ENCODE measurements at places on chromosomes 5 and 9. TPM values are rescaled to one million over a fixed set of nuclear protein-coding genes. Genes with fewer than 3 reads are reported as not detected.

GRCh38 chr5:174245516-174246075, 200.1 kb downstream of the NSG2 start:
- no peak overlapping the region for H3K27ac ChIP-seq
- H3K4me1 ChIP-seq = no peaks in the 10 kb centered on the region
- H3K36me3 ChIP-seq = no peaks in the 10 kb centered on the region
- H3K27me3 ChIP-seq = no peaks in the 10 kb centered on the region
- no peak for DNase-seq
- H3K4me3 ChIP-seq = no peak overlapping the region

DNA sequence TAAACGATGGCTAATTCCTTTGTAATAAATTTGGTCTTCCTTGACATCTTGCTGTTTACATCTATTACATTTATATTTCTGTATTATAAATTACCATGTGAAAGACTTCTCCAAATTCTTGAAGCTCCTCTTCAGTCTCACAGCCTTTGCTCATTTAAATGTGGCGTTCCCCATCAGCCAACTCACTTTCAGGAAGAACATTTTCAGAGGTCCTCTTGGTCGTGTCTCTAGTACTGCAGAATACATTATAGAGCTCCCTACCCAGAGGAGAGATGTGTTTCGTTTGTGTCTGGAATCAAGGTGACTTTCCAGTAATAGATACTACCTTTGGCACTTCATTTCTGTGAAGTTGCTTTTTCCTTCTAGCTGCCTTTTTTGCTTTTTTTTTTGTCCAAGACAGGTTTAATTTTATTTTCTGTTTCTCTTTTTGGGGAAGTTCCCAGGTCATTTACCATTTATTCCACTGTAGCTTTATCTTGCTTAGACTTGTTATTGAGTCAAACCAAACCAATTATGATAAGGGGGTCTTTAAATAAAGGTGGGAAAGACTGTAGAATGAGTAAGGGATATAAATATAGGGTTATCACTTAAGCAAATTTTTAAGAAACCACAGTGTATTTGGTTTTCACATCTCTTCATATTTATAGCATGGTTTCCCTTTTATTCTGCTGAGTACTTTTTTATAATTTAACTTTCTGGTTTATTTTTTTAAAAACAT, 12.8 kb downstream of the UBE2B start:
- no peak overlapping the region for H3K4me3 ChIP-seq
- no peaks in the 10 kb centered on the region for H3K27me3 ChIP-seq
- H3K36me3 ChIP-seq = peaks cover 88% of the 10 kb centered on the region
- no peak for DNase-seq
- no peak overlapping the region for H3K27ac ChIP-seq

DNA sequence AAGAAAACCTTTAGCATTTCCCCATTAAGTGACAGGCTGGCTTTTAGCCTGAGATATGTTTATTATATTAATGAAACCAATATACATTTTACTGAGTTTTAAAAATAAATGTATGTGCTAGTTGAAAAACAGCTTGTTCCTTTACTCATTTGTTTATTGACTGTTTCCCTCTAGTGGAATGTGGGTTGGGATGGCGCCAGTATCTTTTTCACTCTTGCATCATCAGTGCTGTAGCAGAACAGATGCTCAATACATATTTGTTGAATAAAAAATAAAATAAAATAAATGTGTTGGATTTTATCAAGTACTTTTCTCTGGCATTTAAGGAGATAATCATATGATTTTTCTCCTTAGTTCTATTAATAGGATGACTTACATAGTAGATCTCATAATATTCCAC, 43.0 kb downstream of the FSTL4 start:
- H3K4me3 ChIP-seq = no peak overlapping the region
- H3K4me1 ChIP-seq = no peaks in the 10 kb centered on the region
- no peak for DNase-seq
- no peaks in the 10 kb centered on the region for H3K36me3 ChIP-seq

- H3K27ac ChIP-seq = no peak overlapping the region
- no peak overlapping the region for H3K4me3 ChIP-seq
- no peaks in the 10 kb centered on the region for H3K27me3 ChIP-seq
- H3K4me1 ChIP-seq = no peaks in the 10 kb centered on the region
These were observed 15.3 kb upstream of the ELAVL2 start for GRCh38 chr9:23841304-23841703.

- no peak overlapping the region for H3K27ac ChIP-seq
- no peaks in the 10 kb centered on the region for H3K27me3 ChIP-seq
- no peak overlapping the region for H3K4me3 ChIP-seq
- peaks cover 24% of the 10 kb centered on the region for H3K36me3 ChIP-seq
- no peaks in the 10 kb centered on the region for H3K4me1 ChIP-seq
These were observed 22.2 kb upstream of the ZBTB34 start for GRCh38 chr9:126838055-126838811.

- H3K27me3 ChIP-seq = no peaks in the 10 kb centered on the region
- H3K27ac ChIP-seq = no peak overlapping the region
- no peaks in the 10 kb centered on the region for H3K4me1 ChIP-seq
- H3K4me3 ChIP-seq = no peak overlapping the region
- H3K36me3 ChIP-seq = no peaks in the 10 kb centered on the region
These were observed 105.9 kb downstream of the RFX3 start for GRCh38 chr9:3419893-3420292.

GRCh38 chr9:37905131-37905505, 1.2 kb upstream of the SLC25A51 start:
- H3K36me3 ChIP-seq = peaks cover 3% of the 10 kb centered on the region
- peaks cover 12% of the 10 kb centered on the region for H3K4me1 ChIP-seq
- no peak overlapping the region for H3K27ac ChIP-seq
- no peak for DNase-seq

DNA sequence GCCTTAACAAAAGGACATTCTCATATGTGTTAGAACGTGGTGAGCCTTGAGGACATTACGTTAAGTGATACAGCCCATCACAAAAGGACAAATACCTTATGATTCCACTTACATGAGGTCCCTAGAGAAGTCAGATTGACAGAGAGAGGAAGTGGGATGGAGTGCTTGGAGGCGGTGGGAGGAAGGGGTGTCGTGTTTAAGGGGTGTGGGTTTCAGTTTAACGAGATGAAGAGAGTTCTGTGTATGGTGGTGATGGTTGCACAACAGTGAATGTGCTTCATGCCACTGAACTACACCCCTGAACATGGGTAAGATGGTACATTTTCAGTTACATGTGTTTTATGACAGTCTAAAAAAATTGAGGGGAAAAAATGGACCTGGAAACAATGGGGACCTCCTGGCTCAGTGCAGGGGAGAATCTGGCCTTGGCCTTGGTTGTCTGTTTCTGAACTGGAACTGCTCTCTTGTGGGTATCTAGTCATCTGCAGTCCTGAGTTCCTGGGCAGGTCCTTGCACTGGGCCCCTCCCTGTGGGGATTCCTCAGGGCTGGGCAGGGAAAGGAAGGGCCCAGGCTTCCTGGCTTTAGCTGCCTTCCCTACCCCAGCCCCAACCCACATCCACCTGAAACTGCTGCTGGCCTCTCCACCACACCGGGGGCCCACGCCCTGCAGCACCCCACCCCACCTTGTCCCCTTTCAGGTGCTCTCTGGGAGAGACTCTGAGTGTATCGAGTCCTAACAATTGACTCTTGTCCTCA, 17.8 kb downstream of the LRRC8A start:
- no peaks in the 10 kb centered on the region for H3K27me3 ChIP-seq
- H3K36me3 ChIP-seq = peaks cover 87% of the 10 kb centered on the region
- no peak overlapping the region for H3K27ac ChIP-seq
- H3K4me3 ChIP-seq = no peak overlapping the region

Gene SLC22A4
- 4.4 TPM for total RNA-seq

DNA sequence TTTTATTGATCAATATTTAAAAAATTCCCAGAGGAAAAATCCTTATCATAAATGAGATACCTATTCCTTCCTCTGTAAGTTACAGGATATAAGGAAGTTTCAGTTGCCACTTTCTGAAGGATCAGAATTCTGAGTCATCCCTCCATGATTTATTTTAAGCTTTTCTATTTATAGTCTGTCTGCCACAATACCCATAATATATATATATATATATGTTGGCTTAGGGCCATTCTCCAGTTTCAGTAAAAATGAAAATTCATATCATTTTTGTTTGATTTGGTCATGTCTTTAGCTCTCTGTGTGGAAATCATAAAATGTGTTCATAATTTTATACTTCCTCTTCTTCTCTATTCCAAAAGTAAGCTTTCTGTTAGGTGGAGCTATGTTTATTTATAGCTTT, 215.8 kb upstream of the CYLC2 start:
- no peaks in the 10 kb centered on the region for H3K4me1 ChIP-seq
- no peak for DNase-seq
- no peaks in the 10 kb centered on the region for H3K27me3 ChIP-seq
- no peak overlapping the region for H3K4me3 ChIP-seq
- no peak overlapping the region for H3K27ac ChIP-seq
- H3K36me3 ChIP-seq = no peaks in the 10 kb centered on the region

- no peak for DNase-seq
- no peaks in the 10 kb centered on the region for H3K36me3 ChIP-seq
- no peak overlapping the region for H3K4me3 ChIP-seq
- no peaks in the 10 kb centered on the region for H3K4me1 ChIP-seq
- no peak overlapping the region for H3K27ac ChIP-seq
These were observed 76.6 kb upstream of the PRRC1 start for GRCh38 chr5:127440831-127441230.

Gene RGS7BP
- total RNA-seq = 0.03 TPM

Gene TPRN
- 6.1 TPM for total RNA-seq

- peak overlapping the region; percentile 71 for H3K27ac ChIP-seq
- H3K4me1 ChIP-seq = peaks cover 68% of the 10 kb centered on the region
- H3K27me3 ChIP-seq = no peaks in the 10 kb centered on the region
- peak overlapping the region; percentile 93 for H3K4me3 ChIP-seq
- H3K36me3 ChIP-seq = peaks cover 30% of the 10 kb centered on the region
These were observed 857 bp downstream of the ADAM19 start for GRCh38 chr5:157574456-157575380.

GRCh38 chr9:128887914-128888350, 6.0 kb downstream of the LRRC8A start:
- H3K27me3 ChIP-seq = no peaks in the 10 kb centered on the region
- peak overlapping the region; percentile 40 for H3K27ac ChIP-seq
- peaks cover 94% of the 10 kb centered on the region for H3K4me1 ChIP-seq

- no peaks in the 10 kb centered on the region for H3K36me3 ChIP-seq
- H3K27ac ChIP-seq = no peak overlapping the region
- no peak overlapping the region for H3K4me3 ChIP-seq
- H3K4me1 ChIP-seq = no peaks in the 10 kb centered on the region
These were observed 81.3 kb downstream of the ADAMTSL1 start for GRCh38 chr9:18555105-18555883.

- no peak overlapping the region for H3K4me3 ChIP-seq
- DNase-seq = no peak
- H3K36me3 ChIP-seq = no peaks in the 10 kb centered on the region
These were observed 19.1 kb downstream of the DUSP1 start for GRCh38 chr5:172751761-172752510.

DNA sequence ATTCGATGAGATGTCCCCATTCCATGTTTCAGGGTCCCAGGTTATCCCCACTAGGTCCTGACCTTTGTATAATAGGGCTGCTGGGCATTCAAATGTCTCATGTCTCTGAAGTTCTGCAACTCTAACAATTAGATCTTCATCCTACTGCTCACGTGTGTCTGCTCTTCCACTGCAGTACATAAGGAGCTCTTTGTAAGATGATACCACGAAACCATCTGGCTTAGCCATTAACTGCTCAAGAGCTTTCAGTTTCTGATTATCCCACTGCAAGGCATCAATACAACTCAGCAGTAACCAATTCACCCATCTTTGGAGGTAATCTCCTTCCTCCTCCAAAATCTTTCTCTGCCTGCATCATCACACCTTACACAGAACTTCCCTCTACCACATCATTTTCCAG, 49.9 kb upstream of the PPP2CA start:
- no peaks in the 10 kb centered on the region for H3K27me3 ChIP-seq
- H3K27ac ChIP-seq = no peak overlapping the region
- H3K4me1 ChIP-seq = no peaks in the 10 kb centered on the region
- H3K36me3 ChIP-seq = no peaks in the 10 kb centered on the region

DNA sequence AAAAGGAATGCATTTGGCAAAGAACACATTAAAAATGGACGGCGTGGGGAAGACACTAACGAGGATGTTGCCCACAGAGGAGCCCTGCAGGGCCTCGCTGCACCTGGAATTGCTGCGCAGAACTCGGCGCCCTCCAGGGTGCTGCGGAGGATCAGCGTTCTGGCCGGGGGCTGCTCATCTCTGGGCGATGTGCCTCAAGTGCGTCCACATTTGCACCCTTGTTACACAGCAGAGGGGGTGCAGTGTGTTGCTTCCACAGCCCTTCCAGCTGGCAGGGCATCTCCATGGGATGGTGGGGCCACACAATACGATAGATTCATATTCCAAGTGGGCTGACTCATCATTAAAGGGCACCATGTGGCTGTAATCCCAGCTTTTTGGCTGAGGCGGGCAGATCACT, 63.1 kb downstream of the AK8 start:
- H3K27me3 ChIP-seq = peaks cover 15% of the 10 kb centered on the region
- H3K36me3 ChIP-seq = no peaks in the 10 kb centered on the region
- H3K4me1 ChIP-seq = no peaks in the 10 kb centered on the region
- no peak overlapping the region for H3K4me3 ChIP-seq
- no peak overlapping the region for H3K27ac ChIP-seq
- no peak for DNase-seq

Gene PCDHGA6
- 1.4 TPM for total RNA-seq

DNA sequence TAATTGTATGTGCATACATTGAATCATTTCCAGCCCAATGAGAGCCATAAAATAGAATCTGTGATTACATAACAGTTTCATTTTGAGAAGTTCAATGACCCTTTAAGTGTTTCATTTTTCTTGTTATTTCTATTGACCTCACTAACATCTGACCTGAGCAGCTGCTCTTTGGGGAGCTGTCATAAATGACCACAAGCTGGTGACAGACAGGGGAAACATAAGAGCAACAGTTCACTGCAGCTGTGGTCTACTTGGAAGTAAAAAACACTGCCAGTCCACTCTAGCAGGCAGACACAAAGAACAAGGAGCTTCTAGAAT, 265.4 kb downstream of the DTWD2 start:
- H3K27ac ChIP-seq = no peak overlapping the region
- no peak for DNase-seq
- no peaks in the 10 kb centered on the region for H3K36me3 ChIP-seq
- no peak overlapping the region for H3K4me3 ChIP-seq
- no peaks in the 10 kb centered on the region for H3K27me3 ChIP-seq

Gene PFN3
- not detected for total RNA-seq

- no peaks in the 10 kb centered on the region for H3K27me3 ChIP-seq
- H3K27ac ChIP-seq = no peak overlapping the region
- peaks cover 35% of the 10 kb centered on the region for H3K4me1 ChIP-seq
- H3K36me3 ChIP-seq = peaks cover 77% of the 10 kb centered on the region
- H3K4me3 ChIP-seq = no peak overlapping the region
These were observed 3.8 kb downstream of the TCF7 start for GRCh38 chr5:134118212-134118835.

GRCh38 chr5:102649731-102650130, 105.4 kb upstream of the PAM start:
- no peak for DNase-seq
- H3K36me3 ChIP-seq = no peaks in the 10 kb centered on the region
- H3K27me3 ChIP-seq = no peaks in the 10 kb centered on the region
- no peaks in the 10 kb centered on the region for H3K4me1 ChIP-seq
- H3K27ac ChIP-seq = no peak overlapping the region

GRCh38 chr9:28758341-28758740, 1185.1 kb upstream of the C9orf72 start:
- no peak overlapping the region for H3K27ac ChIP-seq
- no peak for DNase-seq
- no peak overlapping the region for H3K4me3 ChIP-seq
- H3K4me1 ChIP-seq = no peaks in the 10 kb centered on the region
- no peaks in the 10 kb centered on the region for H3K27me3 ChIP-seq

Gene HTR1A
- total RNA-seq = not detected

Gene HOMER1
- total RNA-seq = 6.5 TPM

Measured in SJSA1 (cell line).